ENCODE measurements at places on chromosomes 3 and 15. TPM values are rescaled to one million over a fixed set of nuclear protein-coding genes. Genes with fewer than 3 reads are reported as not detected.
A peak's percentile ranks its signal among the peaks of the same experiment; 100 is the strongest.

The MASP1 gene
- total RNA-seq, result not detected

The MORC1 gene
- not detected for total RNA-seq

GRCh38 chr3:190566043-190566933 is 52.4 kb downstream of the IL1RAP start:
- DNase-seq, result no peak

DNA sequence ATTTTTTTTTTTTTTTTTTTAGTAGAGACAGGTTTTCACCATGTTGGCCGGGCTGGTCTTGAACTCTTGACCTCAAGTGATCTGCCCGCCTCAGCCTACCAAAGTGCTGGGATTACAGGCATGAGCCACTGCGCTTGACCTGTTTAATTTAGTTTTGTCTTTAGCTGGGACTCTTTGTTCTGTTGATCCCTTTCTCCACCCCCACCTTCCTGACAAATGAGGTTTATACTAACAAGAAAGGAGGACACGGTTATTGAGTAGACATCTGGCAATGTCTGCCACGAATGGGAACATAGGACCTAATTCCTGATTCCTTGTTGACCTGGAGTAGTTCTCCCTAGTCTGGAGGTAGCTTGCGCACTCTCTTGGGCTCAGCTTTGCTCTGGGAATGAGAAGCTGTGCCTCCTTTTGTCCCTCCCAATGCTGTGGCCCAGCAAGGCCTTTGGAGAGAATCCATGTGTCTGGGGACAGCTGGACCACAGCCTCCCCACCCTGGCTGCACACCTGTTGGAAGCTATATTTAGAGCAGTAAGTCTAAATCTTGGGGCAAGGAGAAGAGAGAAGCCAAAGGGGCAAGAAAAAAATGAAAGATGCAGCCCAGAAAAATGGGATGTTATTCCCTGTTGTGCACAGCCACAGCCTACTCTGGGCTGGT is 53.2 kb upstream of the ADPGK start:
- DNase-seq, result no peak

The PRR20G gene
- total RNA-seq, result not detected

DNA sequence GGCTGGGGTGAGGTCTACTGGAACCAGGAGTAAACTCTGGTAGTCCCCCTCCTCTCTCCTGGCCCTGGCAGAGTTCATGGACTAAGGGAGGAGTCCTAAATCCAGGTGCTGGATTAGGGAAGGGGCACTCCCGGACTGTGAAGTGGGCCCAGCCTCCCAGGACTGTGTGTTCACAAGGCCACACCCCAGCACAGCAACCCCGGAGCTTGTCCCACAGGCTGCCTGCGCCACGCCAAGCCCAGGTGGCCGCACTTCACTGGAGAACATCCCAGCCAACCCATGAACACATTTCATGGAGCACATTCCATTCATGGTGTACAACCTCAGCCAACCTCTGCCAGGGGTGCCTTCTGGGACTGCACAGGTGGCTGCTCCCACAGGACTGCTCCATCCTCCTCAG is 8.2 kb downstream of the ARPIN start:
- no peak for DNase-seq

The RTP4 gene
- 8.8 TPM for total RNA-seq

DNA sequence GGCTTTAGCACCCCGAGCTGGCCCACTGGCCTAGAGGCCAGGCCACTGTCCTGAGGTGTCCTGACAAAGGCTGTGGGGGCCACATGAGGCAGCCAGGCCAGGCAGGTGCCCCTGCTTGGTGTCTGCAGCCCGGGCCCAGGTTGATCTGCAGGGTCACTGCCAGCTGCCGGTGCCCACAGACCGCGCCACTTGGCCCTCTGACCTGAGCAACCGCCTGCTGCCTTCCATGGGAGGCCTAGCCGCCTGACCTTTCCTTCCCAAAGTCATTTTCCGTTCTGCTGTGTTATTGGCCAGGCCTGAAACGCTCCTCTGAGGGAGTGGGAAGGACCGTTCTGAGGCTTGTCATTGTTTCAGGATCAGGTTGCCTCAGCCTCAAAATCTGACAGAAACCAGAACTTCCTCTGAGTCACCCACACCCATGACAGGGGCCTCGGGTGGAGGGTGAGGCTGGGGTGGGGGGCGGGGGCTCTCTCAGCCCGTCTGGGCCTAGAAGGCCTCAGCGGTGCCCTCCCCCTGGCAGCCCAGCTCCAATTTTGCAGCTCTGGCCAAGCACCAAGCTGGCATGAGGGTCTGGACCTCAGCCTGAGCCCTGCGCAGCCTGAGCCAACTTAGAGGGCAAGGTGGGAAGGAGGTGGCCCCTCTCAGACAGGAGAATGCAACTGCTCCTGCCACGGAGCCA is 140.7 kb upstream of the MEF2A start:
- DNase-seq, result peak; percentile 56

- no peak for DNase-seq
Observed at GRCh38 chr3:73558727-73559075, 66.0 kb downstream of the PDZRN3 start.

DNA sequence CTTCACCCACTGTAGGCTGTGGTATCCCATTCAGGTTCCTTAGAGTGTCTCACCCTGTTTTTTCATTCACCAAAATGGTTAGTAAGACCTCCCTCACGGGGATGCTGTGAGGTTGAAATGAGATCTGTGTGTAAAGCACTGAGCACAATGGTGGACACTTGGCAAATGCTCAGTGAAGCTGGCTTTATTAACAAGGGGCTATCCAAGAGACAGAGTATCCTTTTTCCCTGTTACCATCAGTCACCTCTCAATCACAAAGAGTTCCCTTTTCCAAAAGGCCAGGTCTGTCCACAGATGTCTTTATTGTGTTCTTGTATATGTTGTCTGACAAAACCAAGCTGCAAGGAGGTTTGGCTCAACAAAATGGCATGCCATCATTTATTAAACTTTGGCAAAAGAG is 138.9 kb upstream of the RARB start:
- DNase-seq, result no peak

GRCh38 chr3:55089211-55089610 is 161.4 kb upstream of the LRTM1 start:
- no peak for DNase-seq

DNA sequence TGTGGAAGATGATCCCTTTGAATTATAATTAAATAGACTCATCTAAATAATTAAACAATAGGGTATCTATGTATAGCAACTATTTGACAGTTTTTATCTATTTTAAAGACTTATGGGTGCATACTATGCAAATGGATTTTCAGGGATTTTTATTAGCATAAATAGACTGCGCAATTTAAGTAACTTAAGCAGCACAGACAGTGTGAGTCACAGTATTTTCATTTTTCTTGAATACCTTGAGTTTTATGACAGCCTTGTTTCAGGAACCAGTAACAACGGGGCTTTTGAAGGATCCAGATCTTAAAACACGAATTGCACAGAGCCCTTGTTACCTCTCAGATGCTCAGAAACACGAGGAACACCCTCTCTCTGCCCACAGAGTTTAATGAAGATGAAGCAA is 175.5 kb upstream of the CD96 start:
- no peak for DNase-seq

DNA sequence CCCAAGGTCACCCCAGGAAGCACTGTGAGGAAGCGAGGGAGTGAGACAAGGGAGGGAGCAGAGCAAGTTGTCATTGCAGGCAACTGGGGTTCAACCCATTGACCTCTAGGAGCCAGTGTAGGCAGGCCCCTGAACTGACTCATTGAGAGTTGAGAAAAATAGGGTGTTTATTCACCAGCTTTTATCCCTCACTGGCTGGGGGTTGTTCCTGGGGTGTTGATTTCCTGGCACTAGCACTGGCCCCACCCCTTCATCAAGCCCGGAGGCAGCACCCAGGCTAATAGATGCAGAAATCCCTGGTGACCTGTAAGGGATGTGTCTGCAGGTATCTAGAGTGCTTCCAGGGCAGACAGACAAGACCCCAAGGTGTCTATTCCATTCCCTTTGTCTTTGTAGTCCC is 183.9 kb downstream of the ARRDC4 start:
- no peak for DNase-seq

DNA sequence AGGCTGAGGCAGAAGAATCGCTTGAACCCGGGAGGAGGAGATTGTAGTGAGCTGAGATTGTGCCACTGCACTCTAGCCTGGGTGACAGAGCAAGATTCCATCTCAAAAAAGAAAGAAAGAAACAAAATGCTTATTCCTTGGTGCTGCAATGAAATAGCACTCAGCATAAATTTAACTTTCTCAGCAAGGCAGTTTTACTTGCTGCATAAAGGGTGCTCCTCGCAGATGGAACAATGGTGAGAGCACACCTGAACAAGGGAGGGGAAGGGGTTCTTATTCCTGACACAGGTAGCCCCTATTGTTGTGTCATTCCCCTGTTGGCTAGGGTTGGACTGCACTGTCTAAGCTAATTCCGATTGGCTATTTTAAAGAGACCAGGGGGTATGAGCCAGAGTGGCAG is 17.1 kb downstream of the PAK2 start:
- DNase-seq, result no peak

- no peak for DNase-seq
Observed at GRCh38 chr15:66907826-66908743, 157.3 kb upstream of the SMAD3 start.

DNA sequence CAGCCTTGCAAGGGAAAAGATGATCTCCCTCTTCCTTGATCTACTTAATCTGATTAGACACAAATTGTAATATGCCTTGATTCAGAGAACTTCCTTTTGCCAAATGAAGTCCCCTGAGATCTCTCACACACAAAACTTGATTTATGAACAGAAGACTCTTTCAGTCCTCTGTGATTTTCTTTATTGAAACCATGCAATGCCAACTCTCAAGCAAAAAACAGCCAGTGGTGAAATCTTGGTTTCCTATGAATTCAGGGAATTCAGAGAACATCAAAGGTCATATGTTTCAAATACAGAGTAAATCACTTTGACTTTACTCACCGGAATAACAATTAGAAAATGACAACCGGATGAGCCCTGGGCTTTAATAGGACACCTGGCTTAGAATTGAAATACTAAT is 211.7 kb downstream of the ABHD5 start:
- DNase-seq, result no peak

- DNase-seq, result no peak
Observed at GRCh38 chr3:189685860-189686259, 54.7 kb downstream of the TP63 start.

DNA sequence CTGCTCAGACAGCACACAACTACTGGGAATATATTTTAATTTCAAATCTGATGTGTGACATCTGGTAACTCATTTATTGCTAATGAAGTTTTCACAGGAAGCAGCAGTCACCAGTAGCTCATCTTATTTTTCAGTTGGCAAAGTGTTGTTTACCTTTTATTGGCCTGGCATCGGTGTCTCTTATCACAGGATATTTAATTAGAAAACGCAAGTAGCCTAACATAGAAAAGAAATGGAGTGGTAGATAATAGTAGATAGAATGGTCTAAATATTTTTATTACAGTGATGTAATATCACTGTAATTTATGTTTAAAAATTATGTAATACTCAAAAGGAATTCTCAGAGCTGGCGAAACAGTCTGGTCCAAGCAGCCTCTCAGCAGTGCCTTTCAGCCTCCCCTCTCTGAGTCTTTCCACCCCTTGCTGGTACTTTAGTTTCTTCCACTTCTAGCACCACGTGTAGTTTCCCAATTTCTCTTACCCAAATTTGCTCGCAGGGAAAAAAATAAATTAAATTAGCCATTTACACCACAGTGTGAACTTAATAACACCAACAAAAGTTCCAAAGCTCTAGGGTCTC is 31.9 kb downstream of the AGTR1 start:
- no peak for DNase-seq

GRCh38 chr3:194577986-194578905 is 55.0 kb downstream of the TMEM44 start:
- DNase-seq, result no peak

GRCh38 chr3:40876009-40876408 is 323.3 kb upstream of the CTNNB1 start:
- no peak for DNase-seq

The MYZAP gene
- total RNA-seq, result 1.2 TPM

GRCh38 chr15:77029166-77030047 is 34.5 kb downstream of the PSTPIP1 start:
- no peak for DNase-seq

The BFSP2 gene
- total RNA-seq, result not detected

Data from CD4-positive, alpha-beta memory T cell (primary cell).